ENCODE measurements at places on chromosomes 13 and 19.

- no peak for DNase-seq
These were observed 27.4 kb upstream of the TIMM44 start for GRCh38 chr19:7970716-7971448.

- no peak for DNase-seq
These were observed 650.8 kb upstream of the PCDH9 start for GRCh38 chr13:67880916-67881315.

- DNase-seq, result no peak
These were observed 1.0 kb upstream of the ZBTB32 start for GRCh38 chr19:35703343-35703742.

DNA sequence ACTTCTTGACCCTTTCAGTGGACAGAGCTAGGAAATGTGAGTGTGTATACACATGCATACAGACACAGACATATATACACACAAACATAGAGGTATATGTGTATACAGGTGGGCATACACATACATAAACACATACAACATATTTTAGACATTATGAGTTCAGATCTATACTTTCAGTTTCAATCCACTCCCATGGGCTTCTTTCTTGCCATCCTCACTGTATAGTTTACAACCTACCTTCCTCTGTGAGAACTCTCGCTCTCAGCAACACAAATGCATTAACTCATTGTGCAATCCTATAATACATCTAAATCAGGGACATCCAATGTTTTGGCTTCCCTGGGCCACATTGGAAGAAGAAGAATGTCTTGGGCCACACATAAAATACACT, 21.2 kb upstream of the SCEL start:
- DNase-seq, result no peak

DNA sequence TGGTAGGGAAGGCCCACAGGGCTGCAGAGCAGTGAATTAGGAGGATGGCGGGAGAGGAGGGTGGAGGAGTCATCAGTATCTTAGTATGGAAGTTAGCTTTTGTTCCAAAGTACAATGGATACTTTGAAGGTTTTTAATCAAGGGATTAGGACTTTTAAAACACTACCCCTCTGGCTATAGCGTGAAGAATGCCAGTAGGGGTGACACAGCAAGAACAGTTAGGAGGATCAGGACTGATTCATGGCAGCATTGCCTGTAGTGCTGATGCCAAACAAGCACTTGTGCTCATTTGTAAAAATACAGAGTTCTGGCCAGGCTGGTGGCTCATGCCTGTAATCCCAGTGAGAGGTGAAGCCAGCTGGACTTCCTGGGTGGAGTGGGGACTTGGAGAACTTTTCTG, 46.2 kb downstream of the SKA3 start:
- no peak for DNase-seq
